Mesothelial cell of epicardium (in vitro differentiated cells): ENCODE measurements at places on chromosomes 7 and 10.

GRCh38 chr10:98267894-98268693 lies at the start of gene LOXL4:
Gene LOXL4 (minus strand): TSS chr10:98268194. CDS start chr10:98263019, 5,175 bp downstream.
- no peak for DNase-seq

- no peak for DNase-seq
These were observed 138.2 kb upstream of the PLPP4 start for GRCh38 chr10:120318862-120319261.

- no peak for DNase-seq
These were observed 22.1 kb upstream of the CARD11 start for GRCh38 chr7:3065724-3066143.

DNA sequence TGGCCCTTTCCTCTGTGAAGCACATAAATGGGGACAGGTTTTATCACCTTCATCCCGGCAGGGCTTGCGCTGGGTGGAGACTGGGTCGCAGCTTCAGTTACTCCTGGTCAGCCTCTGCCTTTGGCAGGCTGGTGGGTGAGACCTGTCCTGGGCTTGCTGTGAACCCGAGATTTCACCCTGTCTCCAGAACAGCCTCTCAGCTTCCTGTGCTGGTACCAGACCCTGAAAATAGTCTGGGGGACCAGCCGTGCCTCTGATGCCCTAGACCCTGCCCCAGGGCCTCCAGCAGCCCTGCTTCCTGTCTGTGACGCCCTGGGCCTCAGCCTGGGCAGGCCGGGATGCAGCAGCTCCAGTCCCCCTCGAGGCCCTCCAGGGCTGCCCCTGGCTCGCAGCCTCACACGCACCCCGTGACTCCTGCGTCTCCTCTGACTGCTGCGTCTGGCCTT lies 13.2 kb upstream of the PWWP2B start:
- DNase-seq, result no peak

DNA sequence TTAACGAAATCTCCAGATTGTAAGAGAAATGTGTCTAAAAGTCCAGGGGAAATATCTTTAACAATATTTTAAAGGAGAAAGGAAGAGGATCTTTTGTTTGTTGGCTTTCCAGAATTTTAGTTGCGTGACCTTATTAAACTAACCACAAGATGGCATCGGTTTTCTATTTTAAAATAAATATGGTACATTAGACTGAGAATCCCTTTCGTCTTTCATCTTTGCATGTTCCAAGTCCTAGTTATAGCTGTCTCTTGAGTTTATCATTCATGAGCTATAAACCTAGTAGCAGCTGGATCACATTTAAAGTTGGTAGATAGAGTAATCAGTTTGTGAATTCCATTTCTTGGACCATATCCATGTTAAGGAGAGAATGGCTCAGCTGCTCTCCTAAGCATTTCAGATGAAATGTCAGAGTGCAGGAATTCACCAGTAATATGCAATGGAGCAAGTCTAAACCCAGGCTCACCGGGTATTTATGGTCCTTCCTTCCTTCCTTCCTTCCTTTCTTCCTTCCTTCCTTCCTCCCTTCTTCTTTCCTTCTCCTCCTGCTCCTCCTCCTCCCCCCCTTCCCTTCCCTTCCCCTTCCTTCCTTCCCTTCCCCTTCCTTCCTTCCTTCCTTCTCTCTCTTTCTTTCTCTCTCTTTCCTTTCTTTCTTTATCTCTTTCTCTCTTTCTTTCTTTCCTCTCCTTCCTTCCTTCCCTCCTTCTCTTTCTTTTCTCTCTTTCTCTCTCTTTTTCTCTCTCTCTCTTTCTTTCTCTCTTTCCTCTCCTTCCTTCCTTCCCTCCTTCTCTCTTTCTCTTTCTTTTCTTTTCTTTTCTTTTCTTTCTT lies 57.8 kb upstream of the RAB18 start:
- no peak for DNase-seq

DNA sequence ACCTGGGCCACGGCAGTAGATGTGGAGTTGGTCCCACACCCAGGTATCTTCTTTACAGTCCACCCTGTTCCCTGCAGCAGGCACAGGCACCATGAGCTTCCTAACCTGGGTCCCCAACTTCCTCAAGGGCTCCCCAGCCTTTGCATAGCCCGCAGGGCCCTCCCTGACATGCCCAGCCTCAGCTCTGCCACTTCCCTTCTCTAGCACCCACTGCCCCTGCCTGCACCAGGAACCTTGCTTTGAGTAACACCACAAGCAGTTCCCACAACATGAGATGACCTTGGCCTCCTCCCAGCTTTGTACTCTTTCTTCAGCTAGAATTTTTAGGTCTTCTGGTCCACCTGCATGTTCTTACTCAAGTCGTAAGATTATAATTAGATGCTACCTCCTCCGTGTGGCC lies 92.2 kb upstream of the ZPBP start:
- no peak for DNase-seq

DNA sequence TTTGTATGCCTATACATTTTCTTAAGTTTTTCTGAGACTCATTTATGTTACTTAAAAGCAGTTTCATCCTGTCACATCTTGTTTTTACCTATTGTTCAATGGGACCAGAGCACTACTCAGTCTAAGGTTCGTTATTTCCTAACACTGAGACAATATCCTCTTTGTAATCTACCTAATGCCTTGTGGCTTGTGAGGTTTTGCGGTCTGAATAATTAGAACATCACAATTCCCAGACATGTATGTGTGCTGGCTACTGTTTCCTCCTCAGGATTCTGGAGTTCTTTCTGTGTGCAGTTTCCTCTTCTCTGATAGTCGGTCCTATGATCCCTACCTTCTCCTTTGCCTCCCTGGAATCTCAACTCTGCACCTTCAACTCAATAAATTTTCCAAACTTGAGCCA lies 620.2 kb downstream of the ANKRD7 start:
- no peak for DNase-seq

DNA sequence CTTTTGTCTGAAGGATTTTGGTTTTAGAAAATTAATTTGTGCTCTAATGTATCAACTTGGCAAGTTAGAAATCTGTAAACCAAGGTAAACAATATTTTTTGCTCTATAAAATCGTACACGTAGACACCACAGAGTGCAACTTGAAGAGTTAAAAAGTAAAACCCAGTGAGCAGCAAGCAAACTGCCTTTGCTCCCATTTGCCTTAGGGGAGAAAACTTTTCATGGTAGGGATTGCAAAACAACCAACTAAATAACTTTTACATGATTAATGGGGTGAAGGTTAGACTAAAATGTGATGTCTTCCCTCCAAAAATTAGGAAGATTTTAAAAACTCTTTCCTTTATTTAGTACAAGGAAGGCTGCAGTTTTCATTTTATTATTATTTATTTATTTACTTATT lies 224.2 kb upstream of the LYZL1 start:
- no peak for DNase-seq

DNA sequence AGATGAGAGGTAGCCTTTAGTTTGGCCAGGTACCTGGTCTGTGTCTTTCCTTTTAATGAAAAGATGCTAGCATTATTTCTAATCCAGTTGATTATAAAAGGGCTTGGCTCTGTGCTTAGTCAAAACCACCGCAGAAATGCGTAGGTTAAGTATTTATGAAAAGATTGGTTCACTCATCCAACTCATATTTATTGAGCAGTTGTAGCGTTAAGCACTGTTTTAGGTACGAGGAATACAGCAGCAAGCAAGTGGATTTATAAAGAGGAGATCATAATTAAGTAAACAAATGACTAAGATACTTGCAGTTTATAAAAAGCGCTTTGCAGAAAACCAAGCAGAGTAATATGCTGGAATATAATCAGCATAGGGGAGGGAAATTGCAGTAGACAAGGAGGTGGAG lies 129.8 kb downstream of the PPP1R17 start:
- no peak for DNase-seq

DNA sequence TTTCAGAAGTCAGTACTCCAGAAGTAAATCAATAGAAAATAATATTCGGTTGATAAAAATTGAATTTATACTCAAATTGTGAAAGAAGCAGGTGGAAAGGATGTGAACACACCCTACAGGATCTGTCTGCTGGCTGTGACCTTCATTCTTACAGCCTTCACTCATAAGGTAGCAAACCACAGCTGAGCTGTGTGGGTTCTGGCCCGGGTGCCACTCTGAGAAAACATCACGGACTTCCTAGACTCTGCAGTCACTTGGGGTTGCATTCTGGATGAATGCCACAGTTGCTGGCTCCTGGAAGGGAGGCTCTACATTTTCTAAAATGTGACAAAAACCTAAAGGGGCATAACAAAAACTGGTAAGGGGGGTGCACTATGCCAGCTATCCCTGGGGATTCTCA lies 36.0 kb upstream of the ABLIM1 start:
- DNase-seq, result no peak

- DNase-seq, result no peak
These were observed 130.1 kb upstream of the MDFIC start for GRCh38 chr7:114791771-114792170.

DNA sequence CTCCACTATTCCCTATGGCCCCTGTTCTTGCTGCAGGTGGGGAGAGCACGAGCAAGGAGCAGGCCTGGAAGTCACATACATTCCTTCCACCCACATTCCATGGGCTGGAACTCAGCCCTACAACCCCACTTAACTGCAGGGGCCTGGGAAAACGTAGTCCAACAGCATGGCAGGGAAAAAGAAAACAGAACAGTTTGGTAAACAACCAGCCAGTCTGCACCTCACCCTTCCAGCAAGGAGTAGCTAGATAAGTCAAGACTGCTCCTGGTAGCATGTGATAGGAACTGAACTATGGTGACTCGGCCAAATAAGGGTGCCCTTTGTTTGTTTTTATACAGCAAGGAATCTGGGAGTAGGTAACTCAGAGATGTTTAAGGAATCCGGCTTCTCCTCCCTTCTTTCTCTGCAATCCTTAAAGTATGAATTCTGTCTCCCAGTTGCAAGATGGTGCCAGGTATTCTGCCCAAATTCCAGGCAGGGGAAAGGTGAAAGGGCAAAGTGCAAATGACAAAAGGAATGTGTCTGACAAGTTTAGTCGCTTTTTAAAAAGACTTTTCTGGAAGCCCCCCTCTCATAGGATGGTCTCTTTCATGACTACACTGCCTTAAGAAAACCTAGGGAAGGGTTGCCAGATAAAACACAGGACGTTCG lies 311.7 kb upstream of the NEBL start:
- no peak for DNase-seq

GRCh38 chr7:101940830-101941229 lies 123.4 kb downstream of the CUX1 start:
- no peak for DNase-seq

- no peak for DNase-seq
These were observed 93.2 kb downstream of the AKR1D1 start for GRCh38 chr7:138169441-138169851.

DNA sequence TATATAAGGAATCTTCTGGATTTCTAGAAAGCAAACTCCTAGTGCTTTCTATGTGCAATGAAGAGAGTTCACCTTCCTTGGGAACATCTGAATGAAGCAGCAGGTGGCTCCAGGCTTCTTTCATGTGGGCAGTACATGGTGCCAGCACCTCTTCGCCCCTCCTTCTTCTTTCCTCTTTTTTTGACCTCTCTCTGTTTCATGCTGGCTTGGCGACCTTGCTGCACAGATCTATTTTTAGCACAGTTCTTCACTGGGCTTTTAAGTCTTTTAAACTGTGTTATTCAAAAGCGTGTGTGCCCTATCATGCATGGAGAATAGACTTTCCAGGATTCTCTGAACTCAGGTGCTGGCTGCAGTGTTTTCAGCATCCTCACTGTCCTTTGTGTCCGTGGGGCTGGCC lies 400.3 kb upstream of the PRKCQ start:
- DNase-seq, result no peak

DNA sequence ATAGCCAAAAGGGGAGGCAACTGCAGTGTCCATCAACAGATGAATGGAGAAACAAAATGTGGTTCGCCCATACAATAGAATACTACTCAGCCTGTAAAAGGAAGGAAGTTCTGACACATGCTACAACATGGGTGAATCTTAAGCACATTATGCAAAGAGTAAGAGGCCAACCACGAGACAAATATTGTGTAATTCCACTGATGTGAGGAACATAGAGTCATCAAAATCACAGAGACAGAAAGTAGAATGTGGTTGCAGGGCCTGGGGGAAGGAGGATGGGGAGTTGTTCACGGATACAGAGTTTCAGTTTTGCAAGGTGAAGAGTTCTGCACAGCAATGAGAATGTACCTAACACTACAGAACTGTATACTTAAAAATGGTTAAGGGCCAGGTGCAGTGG lies 13.7 kb upstream of the C10orf71 start:
- DNase-seq, result no peak

- DNase-seq, result no peak
These were observed 33.2 kb upstream of the RAB18 start for GRCh38 chr10:27470885-27471284.

GRCh38 chr10:79487296-79488194 lies 24.8 kb upstream of the EIF5AL1 start:
- DNase-seq, result peak; percentile 60

DNA sequence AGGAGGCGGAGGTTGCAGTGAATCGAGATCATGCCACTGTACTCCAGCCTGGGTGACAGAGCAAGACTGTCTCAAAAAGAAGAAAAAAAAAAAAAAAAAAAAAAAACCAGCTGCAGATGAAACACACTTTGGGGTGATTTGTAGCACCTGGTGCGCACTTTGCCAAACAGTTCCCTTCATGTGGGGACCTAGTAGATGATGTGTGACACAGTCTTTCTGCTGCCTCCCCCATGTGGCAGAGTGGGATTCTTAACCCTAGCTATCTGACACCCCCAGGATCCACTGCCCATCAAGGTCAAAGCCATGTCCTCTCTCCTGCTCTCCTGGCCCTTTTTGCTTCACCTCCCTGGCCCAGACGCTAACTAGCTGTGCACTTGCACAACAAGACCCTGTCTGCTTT lies 52.1 kb upstream of the PDZD8 start:
- no peak for DNase-seq

GRCh38 chr10:62063795-62064472 lies 162.4 kb downstream of the ARID5B start:
- no peak for DNase-seq

DNA sequence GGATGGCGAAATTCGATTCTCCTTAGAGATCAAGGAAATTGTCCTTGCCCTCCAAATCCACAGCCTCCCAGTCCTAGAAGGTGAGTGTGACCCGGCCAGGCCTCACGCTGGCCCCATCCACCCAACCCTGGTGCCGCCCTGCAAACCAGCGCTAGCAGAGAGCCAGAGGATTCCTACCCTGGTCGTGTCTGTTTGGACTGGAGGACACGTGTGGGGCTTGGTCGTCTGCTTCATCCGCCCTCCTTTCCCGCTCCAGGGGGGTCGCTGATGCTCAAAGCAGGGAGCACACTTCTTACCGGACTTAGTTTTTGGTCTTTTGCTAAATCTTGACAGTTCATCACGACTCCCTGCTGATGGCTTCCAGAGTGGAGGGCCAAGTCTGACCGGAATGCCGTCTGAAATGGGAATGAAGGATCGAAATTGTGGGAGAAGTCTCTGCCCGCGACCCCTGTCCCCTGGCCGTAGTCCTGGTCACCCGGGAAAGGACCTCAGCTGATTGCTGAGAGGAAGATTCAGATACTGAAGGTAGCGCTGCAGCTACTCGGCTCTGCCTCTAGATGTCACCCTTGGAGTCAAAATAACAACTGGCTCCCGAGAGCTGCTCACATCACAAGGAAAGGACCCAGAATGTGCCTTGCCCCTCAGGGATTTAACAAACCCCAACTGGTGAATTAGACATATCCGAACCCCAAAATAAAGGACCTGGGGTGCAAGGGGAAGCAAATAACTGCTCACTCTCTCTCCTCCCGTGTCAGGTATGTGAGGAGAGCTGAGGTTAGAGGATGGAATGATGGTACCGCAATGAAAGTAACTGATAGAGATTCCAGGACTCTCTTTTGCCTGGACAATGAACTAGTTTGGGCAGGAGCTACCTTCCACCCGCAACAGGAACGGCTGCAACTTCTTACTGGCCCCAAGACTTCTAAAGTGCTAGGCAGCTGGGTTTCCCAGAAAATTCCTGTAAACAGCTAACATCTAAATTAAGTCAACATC lies 23.5 kb upstream of the ORC5 start:
- no peak for DNase-seq

- no peak for DNase-seq
These were observed 234.2 kb downstream of the PRPF18 start for GRCh38 chr10:13820964-13821337.
